Activated CD4-positive, CD25-positive, alpha-beta regulatory T cell (primary cell): ENCODE measurements at places on chromosomes 13 and 19.

GRCh38 chr13:46468570-46469463, 81.8 kb upstream of the RUBCNL start:
- DNase-seq = no peak

DNA sequence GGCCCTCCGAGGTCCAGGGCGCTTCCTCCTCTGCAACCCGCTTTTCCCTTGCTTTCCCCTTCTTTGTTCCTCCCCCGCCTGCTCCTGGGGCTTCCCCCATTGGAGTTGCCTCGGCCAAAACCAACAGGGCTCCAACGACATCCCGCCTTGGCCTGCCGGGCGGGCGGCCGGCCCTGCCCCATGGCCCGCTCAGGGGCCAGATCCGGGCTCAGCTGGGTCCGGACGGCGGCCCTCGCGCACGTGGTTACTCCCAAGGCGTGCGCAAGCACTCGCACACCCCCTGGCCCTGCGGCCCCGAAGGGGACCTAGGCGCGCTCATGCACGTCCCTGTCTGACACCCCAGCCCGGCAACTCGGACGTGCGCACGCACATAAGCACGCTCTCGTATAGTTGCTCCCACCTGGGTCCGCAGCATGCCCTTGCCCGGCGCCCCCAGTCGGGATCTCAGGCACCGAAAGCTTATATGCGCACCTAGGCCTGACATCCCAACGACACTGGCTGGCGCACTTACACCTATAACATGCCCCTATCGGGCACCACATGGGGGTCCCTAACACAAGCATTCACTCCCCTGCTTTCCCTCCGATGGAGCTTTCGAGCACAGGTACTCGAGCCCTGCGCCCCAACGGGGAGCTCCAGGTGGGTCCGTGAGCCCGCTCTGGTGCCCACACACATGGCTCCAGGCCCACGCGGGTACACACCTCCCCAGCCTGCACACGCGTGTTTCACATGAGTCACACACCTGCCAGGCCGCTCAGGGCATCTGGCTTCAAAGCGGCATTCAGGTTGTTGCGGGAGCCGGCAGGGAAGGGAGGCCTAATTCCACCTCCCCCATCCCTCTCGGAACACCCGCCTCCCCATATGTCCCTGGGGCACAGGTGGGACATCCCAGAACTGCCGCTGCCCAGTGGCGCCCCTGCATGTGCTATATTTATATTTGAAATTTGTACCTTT, 15.0 kb downstream of the NFIX start:
- no peak for DNase-seq

DNA sequence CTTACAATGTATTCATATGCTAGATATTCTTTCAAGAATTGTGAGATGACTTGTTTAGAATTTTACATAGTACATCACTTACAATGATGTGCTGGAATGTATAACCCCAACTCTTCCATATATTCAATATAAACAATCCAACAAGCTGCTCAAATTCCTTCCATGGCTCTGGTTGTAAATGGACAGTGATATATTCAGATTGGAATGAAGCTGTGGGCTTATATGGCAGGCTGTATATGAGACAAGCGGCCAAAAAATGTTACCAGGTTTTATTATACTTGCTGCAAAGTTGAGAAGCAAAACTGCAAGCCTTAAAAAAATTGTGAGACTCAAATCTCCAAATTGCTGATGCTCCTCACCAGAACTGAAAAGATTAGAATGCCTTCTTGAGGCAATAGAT, 83.6 kb upstream of the KLF12 start:
- no peak for DNase-seq

DNA sequence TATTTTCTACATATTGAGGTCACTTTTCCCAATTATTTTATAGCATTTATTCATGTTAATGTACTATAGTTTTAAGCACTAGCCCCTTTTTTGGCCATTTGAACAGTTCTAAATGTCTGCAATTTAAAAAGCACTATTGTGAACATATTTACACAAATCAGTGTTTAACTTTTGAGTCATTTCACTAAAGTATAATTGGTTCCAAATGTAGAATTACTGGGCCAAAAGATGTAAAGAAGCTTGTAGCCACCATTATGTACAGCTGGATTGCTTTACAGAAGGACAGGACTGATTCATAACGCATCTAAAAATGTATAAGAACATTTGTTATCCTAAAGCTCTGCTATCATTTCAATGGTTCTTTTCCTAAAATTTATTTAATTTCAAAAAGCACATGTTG, 16.6 kb upstream of the ATP12A start:
- no peak for DNase-seq

DNA sequence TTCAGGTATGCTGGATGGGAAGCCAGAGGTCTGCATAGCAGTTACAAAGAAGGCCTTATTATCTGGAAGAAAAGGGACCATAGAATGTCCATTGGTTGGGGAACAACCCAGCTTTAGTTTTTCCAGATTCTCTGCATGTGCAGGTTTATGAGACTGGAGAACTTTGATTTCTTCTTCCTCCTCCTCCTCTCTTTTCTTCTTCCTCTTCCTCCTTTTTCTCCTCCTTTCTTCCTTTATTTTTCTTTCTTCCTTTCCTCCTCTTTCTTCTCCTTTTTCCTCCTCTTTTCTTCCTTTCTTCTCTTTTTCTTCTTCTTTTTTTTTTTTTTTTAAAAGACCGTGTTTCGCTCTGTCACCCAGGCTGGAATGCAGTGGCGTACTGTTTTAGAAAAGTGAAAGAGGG, 30.9 kb downstream of the EPN1 start:
- no peak for DNase-seq

GRCh38 chr19:572743-573518, 535 bp downstream of the BSG start:
- no peak for DNase-seq

- no peak for DNase-seq
Observed at GRCh38 chr19:32550666-32551065, 30.3 kb upstream of the PDCD5 start.

DNA sequence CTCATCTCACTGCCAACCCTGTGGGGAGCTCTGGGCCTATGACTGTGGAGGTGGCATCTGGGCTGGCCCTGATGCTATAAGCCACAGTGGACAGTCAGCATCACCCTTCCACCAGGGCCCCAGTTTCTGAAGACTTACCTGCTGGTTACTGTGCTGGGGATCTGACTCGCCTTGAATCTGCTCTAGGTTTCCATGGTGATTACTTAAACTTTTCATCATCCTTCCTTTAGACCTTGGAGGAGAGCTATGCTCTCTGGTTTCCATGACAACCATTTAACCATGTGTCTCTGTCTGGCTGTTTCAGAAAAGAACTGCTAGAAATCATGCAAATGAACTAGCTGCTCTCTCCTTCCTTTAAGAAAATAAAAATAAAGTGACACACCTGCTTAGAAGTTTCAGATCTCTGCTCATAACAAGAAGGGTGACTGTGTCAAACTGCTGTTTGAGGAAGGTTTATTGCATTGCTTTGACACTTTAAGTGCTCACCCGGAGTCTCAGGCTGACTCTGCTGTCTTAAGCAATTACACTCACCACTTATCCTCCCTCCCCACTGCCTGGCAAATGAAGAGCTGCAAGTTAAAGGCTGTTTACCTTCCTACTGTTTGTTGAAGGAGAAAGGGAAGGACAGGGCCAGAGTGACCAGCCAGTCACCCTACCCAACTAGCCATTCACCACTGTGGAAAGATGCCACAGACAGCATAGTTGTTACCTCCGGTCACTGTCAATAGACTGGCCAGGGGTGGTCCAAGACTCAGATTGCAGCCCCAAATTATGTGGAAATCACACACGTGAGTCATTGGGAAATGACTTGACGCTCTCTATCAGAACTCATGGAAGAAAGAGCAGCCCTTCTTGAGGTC, 87.6 kb downstream of the HSPH1 start:
- DNase-seq = peak; percentile 4

- DNase-seq = no peak
Observed at GRCh38 chr19:18292462-18292809, 11.0 kb upstream of the JUND start.

- DNase-seq = no peak
Observed at GRCh38 chr19:10209315-10209714, 14.6 kb upstream of the DNMT1 start.

GRCh38 chr13:91546900-91547299, 148.5 kb downstream of the GPC5 start:
- DNase-seq = no peak

- DNase-seq = no peak
Observed at GRCh38 chr13:34044660-34045080, 226.7 kb downstream of the RFC3 start.

DNA sequence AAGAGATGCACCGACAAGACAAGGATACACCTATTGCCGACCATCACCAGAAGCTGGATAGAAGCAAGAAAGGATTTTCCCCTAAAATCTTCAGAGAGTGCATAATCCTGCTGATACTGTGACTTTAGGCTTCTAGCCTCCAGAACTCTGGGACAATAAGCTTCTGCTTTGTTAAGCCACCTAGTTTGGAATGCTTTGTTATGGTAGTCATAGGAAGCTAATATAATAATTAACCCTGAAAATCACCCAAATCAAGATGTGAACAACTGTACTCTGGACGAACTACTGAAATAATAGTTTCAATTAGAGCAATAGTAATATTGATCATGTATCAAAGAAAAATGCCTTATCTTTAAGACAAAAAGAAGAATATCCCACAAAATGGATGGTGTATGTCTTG, 524.6 kb downstream of the EFNB2 start:
- no peak for DNase-seq

DNA sequence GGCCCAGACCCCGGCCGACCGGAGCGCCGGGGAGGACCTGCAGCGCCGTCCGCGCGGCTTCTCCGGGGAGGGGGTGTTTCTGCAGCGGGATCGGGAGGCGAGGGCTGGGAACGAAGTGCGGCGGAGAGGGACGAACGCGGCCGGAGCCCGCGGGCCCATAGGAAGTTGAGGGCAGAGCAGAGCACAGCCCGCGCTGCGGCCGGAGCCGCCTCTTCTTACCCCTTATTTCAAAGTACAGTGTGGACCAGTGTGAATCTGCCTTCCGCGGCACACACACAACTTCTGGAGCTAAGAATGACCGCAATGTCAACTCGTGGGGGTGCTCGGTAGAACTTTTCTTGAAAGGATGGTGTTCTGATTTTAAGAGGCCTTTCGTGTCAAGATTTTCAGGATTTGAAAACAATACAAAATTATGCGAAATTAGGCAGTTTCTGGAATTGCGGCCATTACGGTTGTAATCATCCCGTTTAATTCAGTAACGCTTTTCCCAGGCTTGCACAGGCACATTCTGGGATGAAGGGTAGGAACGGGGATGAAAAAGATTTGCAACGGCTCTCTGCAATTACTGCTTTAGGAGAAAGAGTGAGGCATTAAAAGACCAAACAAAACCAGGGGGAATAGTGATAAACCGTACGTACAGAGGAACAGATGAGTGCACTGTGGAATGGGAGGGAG, 821 bp downstream of the TDRD3 start:
- DNase-seq = peak; percentile 34

DNA sequence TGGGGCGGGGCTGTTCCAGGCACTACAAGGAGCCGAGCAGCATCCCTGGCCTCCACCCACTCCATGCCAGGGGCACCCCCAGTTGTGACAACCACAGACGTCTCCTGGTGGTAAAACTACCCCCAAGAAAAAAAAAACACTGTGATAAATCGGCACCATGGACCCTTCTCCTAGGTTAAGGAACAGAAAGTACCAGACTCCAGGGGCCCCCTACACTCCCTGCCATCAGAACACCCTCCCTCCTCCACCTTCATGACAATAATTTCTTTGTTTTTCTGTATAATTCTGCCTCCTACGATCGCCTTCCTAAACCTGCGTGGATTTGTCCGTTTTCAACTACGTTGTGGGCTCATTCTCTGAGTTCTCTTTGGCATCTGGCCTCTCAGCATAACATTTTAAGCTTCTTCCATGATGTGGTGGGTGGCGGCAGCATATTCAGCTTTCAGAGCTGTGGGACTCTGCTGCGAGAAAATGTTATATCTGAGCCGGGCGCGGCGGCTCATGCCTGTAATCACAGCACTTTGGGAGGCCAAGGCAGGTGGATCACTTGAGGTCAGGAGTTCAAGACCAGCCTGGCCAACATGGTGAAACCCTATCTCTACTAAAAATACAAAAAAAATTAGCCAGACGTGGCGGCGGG, 8.6 kb downstream of the TLE2 start:
- no peak for DNase-seq

DNA sequence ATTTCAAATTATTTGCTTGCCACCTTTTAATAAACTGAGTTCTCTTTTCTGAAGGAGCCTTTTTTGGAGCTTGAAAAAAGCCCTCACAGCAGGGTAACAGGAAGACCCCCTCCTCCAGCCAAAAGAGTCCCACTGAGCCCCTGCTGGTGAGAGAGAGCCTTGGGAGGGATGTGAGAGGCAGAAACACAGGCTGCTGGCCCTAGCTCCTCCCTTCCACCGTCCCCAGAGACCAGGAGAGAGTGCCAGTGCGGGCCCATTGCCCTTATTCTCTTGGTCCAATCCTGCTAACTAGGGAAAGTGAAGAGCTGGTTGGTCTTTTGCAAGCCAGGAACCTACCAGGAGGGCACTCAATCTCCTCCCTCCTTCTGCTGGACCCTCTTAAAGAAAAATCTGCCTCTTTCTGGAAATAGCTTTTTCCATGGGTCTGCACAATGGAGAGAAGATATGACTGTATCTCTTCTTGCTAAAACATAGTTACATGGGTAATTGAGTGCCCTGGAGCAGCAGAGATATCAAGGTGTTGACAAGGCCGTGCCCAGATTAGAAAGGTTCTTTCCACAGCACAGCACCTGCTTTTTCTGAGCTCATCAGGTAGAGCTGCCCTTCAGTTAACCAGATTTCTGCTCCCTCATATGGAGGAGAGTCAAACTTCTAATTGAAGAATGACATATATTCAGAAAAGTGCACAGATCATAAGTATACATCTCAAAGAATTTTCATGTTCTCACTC, 113.9 kb downstream of the LRCH1 start:
- DNase-seq = no peak

DNA sequence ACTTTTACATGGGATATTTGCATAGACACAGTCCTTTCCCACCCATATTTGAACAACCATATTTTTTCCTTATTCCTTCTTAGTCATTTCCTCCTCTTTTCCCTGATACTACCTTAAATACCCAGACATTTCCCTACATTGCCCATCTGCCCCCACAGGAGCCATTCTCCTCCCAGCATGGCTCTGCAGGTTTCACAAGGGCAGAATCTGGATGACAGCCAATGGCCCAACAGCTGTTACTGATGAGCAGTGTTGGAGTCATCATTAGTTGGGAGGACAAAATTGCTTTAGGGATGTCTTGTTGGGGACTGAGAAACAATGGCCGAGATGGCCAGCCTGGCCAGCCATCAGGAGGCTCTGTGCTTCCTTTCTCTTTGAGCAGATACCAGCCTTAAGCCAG, 209.5 kb downstream of the KLF5 start:
- DNase-seq = no peak

GRCh38 chr13:30718661-30719524, 16.4 kb upstream of the ALOX5AP start:
- DNase-seq = no peak

- DNase-seq = no peak
Observed at GRCh38 chr13:110376120-110376519, 69.0 kb downstream of the COL4A2 start.

DNA sequence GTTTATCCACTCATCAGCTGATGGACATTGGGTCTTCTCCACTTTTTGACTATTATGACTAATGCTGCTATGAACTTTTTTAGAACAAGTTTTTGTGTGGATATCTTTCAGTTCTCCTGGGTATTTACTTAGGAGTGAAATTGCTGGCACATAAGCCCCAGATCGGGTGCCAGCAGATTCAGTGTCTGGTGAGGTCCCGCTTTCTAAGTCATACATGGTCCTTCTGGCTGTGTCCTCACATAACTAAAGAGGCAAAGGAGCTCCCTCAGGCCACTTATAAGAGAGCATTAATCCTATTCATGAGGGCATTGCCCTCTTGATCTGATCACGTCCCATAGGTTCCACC, 600 bp upstream of the ZNF226 start:
- DNase-seq = no peak

- DNase-seq = no peak
Observed at GRCh38 chr19:42185277-42185676, 32.2 kb downstream of the DEDD2 start.
